ENCODE measurements at places on chromosomes 7 and 10.

DNA sequence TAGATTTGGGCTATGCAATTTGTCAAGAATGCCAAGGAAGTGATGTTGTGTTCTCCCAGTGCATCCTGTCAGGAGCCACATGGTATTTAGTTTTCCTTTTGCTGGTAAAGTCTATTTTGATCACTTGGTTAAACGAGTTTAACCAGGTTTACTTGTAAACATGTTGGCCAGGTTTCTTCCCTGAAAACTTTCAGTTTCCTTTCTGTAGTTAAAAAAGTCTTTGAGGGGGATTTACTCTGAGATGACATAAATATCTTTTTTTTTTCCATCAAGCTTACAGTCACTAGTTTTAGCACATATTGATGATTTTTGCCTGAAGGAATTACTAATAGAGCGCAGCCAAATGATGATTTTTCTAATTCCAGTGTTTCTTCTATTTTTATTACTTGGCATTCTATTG lies 320.5 kb downstream of the PHF14 start:
- no peak for DNase-seq

DNA sequence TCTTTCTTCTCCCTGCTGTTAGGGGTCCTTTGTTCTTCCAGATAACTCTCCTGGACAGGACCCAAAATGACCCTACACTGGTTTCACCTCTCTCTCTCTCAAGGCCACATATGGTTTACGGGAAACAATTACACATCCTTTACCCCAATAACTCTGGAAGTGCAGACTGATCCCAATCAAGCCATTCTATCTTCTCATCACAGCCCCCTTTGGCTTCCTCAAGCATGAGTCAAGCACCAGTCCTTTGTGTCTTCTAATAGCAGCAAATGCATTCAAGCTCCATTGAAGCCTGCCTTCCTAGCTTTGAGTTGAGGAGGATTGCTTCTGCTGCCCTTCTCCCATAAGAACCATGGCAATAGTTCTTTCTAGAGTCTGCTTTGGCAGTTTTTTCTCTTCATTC lies 20.2 kb downstream of the C10orf67 start:
- DNase-seq, result no peak

DNA sequence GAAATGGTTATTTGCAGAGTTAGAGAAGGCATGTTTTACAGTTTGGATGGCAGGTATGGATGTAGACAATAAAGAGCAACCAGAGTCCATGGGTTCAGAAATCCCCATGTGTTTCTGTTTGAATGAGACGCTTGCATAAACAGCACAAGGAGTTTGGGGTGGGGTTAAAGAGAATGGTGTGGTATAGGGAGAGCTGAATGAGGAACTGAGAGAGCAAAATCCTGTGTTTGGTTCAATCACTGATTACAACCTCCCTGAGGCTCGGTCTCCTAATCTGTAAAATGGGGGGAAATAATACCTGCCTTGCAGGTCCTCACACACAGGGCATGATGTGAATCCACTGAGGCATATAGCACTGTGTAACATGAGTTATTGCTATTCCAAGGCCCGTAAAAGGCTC lies 23.7 kb downstream of the CAV1 start:
- no peak for DNase-seq

- DNase-seq, result no peak
These were observed 108.4 kb downstream of the LYZL1 start for GRCh38 chr10:29397221-29397620.

DNA sequence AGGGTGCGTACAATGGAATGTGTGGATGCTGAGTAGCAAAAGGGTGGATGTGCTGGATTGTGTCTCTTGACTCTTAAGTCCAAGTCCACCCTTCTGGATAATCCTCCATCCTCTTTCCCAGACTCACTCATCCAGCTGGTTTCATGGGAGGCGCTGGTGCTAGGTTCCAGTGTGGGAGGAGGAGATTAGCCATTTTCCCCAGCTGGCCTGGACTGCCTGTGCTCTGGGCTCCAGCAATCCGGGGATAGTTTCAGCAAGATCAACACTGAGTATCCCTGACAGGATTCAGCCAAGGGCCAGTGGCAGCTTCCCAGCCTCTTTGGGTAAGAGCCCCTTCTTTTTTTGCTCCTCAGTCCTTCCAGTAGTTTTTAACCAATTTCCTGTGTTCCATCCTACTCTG lies 21.6 kb upstream of the TRIL start:
- no peak for DNase-seq

- DNase-seq, result no peak
These were observed 353.3 kb upstream of the ZMIZ1 start for GRCh38 chr10:78715435-78715834.

GRCh38 chr7:158001003-158001402 lies 586.6 kb downstream of the PTPRN2 start:
- DNase-seq, result no peak

DNA sequence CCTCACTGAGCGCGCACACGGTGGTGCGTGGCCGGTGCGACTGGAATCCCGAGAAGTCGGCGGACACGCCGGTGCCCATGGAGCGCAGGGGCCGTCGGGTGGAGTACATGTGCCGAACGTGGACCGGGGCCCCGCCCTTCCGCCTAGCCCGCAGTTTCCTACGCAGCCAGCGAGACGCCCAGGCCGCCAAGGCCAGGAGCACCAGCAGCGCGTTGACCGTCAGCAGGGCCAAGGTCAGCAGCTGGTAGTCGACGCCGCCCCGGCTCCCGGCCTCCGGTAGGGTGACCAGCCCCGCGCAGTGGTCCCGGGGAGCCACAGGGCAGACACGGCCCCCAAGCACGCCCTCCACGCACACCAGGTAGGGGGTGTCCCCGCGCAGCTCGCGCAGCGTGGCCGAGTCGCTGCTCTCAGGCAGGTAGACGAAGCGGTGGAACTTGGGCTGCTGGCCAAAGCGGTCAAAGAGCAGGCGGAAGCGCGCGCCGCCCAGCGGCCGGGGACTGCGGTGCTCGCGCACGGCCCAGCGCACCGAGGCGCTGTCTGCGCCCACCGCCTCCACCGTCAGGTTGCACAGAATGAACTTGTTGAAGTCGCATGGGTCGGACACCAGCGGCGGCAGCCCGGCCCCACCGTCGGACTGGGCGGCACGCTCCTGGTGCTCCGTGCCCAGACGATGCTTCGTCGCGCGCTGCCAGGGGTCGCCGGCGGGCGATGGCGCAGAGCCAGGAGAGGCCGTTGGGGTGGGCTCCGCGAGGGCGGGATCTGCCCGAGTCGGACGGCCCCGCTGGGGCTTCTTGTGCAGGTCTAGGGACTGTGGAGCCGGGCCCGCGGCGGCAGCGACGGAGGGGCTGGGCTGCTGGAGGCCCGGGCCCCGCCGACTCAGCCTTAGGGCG lies 2.2 kb downstream of the TRIL start:
- DNase-seq, result peak; percentile 31

DNA sequence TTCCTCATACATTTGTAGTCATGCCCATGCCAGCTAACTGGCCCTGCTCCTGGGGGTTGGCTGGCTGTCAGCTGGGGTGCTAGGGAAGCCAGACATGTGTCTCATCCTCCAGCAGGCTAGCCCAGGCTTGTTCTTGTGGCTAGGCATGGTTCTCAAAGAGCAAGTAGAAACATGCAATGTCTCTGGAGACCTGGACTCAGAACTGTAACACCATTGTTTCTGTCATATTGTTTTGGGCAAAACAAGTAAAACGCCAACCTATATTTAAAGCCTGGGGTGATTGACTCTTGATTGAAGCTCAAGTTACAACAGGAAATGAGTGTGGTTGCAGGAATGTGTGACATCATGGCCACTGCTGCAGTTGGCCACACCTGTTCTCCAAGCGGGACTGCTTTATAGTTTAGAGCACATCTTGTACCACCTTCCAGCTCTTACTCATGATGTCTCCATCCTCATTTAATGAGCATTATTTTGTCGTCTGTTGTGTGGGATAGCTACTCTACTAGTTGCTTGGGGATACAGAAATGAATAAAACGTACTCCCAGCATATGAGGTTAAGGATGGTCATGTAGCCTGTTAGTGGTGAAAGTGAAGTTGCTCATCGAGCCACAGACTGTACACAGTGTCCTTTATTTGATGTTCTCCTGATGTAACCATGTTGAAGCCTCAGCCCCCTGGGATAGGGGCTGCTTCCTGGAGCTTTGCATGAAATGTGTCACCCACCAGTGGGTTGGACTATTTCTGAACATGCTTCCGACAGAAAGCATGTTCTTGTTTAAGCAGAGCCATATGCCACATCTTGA lies 168.4 kb downstream of the SORCS3 start:
- no peak for DNase-seq

DNA sequence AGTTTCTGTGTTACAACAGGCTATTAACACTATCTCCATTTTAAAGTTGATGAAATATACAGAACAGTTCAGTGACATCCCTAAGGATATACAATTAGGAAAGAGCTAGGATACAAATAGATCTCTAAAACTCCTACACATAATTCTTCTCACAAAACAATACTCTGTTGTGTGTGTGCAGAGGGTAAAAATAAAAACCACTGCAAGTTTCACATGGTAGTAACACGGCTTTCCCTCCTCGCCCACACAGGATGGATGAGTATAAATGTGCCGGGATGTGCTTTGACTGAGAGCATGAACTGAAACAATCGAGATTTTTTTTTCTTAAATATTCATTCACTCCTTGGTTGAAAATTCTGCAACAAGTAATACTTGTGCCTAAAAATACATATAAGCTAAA lies 131.5 kb upstream of the C1QL3 start:
- DNase-seq, result no peak

GRCh38 chr7:137025469-137026175 lies 157.2 kb downstream of the CHRM2 start:
- no peak for DNase-seq

- no peak for DNase-seq
These were observed 220.6 kb downstream of the FAM107B start for GRCh38 chr10:14554091-14554490.

DNA sequence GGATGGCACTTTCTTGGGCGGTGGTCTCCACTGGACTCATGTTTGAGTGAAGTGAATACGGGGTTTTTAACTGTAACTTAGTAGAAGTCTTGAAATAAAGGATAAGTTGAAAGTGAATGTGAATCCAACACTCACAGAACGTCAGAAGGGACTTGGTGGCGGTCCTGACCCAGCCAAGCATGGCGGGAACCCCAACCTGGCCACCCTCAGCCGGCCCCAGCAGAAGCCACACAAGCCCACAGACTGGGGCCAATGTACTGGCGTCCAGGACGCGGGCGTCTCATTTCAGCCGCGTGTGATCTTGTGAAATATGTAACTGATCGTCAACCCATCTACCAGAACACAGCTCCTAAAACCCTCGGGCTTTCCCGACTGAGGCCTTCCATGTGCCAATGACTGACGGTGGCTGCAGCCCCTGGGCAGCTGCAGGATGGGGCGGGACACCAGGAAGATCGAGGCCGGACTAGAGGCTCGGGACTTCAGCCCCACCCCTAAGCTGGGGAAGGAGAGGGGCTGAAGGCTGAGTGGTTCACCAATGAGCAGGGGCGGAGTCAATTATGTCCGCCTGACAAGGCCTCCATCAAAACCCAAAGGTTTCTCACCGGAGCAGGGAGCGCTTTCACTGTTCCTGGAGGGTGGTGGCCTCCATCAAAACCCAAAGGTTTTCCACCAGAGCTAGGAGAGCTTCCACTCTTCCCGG lies 161.5 kb downstream of the MAD1L1 start:
- no peak for DNase-seq

DNA sequence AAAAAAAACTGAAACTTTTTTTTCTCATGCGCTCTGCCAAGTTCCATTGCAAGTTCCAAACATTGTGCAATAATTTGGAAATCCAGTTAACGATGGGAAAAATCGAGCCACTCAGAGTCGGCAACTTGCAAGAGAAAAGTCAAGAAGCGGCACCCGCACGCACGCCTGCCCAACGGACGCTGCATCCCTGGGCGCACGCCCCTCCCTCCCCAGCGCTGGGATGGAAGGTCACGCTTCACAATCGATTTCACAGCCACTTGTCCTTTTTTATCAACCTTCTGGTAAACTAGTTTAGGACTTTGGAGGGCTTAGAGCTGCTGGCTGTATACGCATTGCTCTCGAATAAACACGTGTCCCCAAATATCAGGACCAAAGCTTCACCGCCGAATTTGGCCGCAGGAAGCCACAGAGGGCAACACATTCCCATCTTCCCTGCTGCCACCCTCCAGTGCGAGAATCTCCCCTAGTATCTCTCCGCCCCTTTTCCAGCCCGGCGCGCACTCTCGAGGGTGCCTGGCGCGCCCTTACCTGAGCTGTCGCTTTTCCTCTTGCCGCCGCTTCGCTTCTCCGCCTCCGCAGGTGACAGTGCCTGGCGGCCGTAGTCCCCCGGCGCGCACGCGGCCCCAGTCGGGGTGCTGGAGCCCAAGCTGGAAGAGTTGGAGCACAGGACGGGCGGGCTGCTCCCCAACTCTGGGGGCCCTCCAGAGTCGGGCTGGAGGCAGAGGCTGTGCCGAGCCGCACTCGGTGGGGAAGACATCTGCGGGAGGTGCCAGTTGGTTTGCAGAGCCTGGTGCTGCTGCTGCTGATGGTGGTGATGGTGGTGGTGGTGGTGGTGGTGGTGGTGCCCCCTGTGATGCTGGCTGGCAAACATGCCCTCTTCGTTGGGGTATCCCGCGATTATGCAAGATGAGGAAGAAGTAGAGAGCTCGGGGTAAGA lies 857 bp downstream of the MEOX2 start:
- DNase-seq, result no peak

DNA sequence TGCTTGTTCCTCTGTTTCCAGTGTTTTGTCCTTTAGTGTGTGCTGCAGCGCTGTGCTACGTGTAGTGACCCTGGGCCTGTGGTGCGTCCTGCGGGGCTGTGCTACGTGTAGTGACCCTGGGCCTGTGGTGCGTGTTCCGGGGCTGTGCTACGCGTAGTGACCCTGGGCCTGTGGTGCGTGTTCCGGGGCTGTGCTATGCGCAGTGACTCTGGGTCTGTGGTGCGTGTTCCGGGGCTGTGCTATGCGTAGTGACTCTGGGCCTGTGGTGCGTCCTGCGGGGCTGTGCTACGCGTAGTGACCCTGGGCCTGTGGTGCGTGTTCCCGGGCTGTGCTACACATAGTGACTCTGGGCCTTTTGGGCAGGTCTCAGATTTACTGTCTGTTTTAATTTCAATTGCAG lies 60.1 kb downstream of the INPP5A start:
- no peak for DNase-seq

DNA sequence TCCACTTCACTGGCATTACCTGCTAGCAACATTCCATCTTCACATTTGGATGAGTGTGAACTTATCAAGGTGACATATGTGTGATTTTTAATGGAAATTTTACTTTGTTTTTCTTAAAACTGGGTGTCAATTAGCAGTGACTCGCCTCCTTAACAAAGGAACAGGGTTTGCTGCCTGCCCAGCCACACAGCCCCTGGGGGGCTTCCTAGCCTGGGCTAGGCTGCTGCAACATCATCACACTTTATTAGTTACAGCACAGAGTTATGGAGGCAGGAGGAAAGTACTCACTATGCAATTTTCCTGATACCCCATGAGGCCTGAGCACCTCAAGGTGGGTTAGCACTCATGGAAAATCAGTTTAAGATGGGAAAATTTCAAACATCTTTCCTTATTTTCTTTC lies 861.3 kb downstream of the NRG3 start:
- no peak for DNase-seq

- no peak for DNase-seq
These were observed 77.6 kb upstream of the PPP1R3A start for GRCh38 chr7:113996405-113996804.

- DNase-seq, result no peak
These were observed 33.2 kb upstream of the PPP1R9A start for GRCh38 chr7:94874036-94874785.

- DNase-seq, result peak; percentile 49
These were observed 18.8 kb upstream of the MINDY3 start for GRCh38 chr10:15879058-15879457.
